ENCODE measurements at places on chromosomes 7 and 10. TPM values are rescaled to one million over a fixed set of nuclear protein-coding genes. Genes with fewer than 3 reads are reported as not detected.

GRCh38 chr7:80677629-80678028 is 39.2 kb downstream of the CD36 start:
- DNase-seq = no peak

DNA sequence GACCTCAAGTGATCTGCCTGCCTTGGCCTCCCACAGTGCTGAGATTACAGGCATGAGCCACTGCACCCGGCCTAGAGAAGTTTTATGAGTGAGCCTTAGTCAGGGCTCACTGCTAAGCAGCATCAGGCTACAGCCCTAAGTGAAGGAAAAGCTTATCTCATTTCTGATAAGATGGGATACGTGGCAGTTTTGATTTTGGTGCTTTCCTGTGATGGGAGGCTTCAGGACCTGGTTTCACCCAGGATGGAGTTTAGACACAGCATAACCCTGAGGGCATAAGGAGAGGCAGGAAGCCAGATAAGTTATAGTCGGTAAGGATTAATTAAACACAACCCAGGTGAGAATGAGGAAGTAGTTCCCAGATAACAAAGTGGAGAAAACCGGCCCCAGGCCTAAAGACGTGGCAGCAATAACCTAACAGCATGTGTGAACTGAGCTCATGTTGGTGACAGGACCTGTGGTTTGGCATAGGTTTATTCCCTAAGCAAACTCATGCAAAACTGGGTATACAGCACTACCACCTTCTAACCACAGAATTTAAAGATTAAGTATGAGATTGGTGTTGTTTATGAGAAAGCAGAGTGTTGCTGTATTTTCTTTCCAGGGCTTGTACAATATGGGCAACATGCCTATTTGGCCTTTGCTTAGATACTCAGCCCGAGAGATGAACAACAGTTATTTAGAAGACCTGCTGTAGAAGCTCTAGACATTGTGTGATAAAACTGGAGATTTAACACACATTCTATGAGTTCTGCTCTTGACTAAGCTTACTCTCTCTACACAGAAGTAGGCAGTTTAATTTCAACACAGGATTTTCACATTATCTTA is 119.4 kb downstream of the COL28A1 start:
- DNase-seq = no peak

Gene OR2A1
- total RNA-seq = not detected

- DNase-seq = no peak
These were observed 29.0 kb downstream of the MICALL2 start for GRCh38 chr7:1430056-1430845.

DNA sequence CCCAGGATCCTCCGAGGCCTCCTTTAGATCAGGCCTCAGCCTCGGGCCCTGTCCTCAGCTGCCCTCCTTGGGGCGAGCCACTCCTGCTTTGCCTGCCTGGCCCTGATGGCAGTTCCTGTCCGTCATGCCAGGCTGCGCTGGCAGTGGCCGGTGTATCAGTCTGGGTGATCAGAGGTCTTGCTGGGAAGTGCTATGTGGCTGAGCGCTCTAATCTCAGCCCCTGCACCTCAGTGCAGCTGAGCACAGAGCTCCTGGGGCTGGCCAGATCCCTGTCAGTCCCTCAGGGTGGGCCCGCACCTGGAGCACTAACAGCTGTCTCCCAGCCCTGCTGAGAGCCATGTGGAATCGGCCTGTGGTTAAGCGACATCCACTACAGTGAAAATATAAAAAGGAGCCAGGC is 14.8 kb upstream of the CFAP46 start:
- no peak for DNase-seq

Gene CPVL
- total RNA-seq = 1.8 TPM

Gene UPK3B
- not detected for total RNA-seq

- no peak for DNase-seq
These were observed 350.0 kb downstream of the PLXNA4 start for GRCh38 chr7:132226046-132226956.

DNA sequence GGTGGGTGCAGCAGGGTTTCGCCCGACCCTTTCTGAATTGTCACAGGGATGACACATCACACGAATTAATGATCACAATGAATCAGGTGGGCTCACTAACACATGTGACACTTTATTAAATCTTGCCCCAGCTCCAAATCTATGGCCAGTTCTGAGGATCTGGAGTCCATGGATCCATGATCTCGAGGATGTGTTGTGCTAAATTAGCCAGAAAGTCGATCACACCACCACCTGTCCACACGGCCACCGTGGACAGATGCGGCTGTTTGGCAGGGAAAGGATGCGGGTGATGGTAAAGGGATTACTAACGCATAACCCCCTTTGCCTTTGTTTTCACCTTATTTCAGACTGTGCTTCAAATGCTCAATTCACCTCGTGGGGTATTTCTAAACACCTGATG is 96.4 kb downstream of the COBL start:
- DNase-seq = peak; percentile 31

GRCh38 chr7:115827305-115828045 is 203.1 kb downstream of the TFEC start:
- no peak for DNase-seq
